ENCODE measurements at places on chromosomes 13 and 19.

DNA sequence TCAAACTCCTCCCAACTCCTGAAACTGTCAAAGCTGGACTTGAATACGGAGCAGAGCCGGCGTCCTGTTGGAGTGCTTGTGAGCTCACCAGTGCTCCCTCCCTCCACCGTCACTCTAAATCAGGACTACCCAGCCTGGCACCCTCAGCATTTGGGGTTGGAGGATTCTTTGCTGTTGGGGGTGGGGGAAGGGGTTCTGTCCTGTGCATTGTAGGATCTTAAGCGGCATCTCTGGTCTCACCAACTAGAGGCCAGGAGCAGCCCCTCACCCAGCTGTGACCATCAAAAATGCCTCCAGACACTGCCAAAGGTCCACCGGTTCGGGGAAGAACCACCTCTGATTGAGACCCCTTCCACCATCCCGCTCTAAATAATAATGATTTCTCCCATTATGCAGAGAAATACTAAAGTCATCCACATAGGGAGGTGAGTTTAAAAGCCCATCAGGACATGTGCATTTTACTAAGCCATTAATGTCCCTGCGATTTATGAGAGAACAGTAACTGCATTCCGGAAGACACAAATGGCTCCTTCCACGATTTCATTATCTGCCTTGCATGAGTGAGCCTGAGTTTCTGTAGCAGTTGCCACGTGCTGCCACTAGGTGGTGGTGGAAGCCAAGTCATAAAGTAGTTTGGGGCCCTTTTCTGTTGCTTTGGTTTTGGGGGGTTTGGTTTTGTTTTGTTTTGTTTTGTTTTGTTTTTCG, 16.1 kb upstream of the USP29 start:
- DNase-seq: no peak

DNA sequence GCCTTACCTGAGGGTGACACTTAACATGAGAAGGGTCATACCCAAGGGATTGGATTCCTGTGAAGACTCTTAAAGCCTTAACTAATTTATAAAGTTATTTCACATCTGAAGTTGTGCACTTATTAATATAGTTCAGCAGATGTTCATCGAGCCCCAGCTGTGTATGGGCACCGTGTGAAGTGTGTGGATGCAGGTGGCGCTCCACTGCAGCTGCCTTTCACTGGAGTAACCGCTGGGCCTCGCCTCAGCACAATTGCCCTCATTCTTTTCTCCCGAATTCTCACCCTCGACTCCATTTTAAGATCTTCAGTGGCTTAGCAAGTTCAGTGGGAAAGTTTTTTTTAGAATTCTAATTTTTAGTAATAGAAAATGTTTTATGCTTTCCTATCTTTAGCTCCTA, 66.2 kb downstream of the DPY19L3 start:
- DNase-seq: no peak

- DNase-seq: no peak
These were observed 55.4 kb upstream of the ZNF724 start for GRCh38 chr19:23305555-23305954.

DNA sequence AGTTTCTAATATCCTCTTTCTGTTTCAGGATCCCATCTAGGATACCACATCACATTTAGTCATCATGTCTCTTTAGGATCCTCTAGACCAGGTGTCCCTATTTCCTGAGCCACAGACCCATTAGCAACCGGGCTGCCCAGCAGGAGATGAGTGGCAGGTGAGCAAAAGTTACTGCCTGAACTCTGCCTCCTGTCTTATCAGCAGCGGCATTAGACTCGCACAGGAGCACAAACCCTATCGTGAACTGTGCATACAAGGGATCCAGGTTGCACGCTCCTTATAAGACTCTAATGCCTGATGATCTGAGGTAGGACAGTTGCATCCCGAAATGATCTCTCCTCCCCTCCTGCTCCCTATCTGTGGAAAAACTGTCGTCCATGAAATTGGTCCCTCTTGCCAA, 7.8 kb upstream of the CEBPG start:
- DNase-seq: no peak

- no peak for DNase-seq
These were observed 133.4 kb downstream of the NUFIP1 start for GRCh38 chr13:44855860-44856259.

Measured in mesothelial cell of epicardium (in vitro differentiated cells).